ENCODE measurements at places on chromosomes 6 and 20.
A peak's percentile ranks its signal among the peaks of the same experiment; 100 is the strongest.

DNA sequence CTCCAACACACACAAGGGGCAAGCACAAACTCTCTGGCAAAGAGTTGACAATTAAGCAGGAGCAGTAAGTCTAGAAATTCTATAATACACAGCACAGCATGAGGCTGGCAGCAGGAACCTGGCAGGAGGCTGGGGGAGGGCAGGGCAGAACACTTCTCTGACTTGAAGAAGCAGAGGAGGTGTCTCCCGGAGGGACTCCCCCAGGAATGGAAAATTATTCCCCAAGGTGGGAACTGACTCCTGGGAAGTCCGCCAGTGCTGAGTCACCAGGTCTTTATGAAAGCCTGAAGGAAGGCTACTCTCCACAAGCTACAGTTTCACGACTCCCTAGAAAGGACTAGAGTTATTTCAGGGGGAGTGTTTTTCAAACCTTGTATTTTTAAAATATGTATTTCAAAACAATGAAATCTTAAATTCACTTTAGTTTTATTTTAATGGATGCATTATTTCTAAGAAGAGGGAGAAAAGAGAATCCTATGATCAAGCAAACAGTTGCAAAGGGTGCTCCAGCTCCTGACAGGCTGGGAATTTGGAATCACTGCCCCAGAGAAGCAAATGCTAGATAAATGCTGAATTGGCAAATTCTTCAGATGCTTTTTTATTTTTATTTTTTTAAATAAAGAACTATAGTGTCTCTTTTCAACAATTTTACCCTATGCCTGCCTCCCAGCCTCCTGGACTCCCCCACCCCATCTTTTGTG is 192.8 kb downstream of the LY86 start:
- DNase-seq = peak; percentile 62

DNA sequence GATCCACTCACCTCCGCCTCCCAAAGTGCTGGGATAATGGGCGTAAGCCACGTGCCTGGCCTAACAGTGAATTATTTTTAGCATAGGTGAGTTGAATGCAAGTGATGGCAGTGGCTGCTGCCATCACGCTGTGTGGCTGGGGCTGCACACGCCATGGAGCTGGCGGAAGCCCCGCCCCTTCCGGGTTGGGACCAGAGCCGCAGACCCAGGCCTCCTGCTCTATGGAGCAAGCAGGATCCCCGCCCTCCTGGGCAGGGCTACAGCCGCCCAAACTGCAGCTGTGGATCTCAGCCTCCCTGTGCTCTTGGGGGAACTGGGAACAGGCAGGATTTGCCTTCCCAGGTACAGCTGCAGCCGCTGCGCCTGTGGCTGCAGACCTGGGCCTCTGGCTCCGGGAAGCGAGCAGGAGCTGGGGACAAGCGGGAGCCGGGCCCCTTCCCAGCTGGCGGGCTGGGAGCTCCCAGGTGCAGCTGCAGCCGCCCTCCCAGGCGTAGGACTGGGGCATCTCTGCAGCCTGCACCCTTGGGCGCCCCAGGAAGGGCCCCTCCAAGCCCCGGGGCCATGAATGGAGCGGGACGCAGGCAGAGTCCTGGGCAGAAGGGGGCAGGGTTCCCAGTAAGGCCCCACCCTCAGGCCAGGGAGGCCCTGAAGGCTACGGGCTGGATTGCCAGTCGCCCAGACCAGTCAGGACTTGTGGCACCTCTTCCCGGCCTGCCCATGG is 30.9 kb upstream of the SLA2 start:
- DNase-seq = no peak

GRCh38 chr6:19781269-19781668 is 55.9 kb upstream of the ID4 start:
- DNase-seq = no peak

DNA sequence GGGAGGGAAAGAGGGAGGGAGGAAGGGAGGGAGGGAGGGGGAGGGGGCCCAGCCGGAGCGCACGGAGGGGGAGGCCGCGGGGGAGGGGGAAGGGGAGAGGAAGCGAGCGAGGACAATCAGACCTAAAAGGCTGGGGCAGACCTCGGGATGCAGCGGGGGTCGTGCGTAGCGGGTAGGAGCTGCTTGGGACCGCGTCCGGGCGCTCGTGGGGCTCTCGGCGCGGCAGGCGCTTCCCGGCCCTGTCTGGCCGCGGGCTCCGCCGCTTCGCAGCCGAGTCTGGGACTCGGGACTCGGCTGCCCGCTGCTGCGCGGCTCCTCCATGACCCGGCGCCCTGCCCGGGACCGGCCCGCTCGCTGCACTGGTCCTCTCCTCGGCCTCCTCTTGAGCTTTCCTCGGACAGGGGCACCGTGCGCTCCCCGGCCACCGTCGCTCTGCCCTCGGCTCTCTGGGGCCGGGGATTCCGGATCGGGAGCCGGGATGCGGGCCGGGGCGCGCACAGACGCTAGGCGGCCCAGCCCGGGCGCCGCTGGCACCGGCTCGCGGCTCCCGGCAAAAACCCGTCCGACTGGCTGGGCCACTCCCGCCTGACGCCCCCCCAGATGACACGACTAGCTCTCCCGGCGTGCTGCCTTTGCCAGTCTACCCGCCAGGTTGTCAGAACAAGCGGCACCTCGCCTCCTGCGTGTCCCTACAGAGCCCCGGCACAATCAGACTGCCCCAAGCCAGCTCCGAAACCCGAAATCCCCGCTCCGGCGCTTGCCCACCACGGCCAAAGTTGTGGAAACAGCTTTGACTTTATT is 2.2 kb downstream of the TFAP2A start:
- DNase-seq = peak; percentile 59

- DNase-seq = no peak
Observed at GRCh38 chr6:45021676-45022075, 306.5 kb upstream of the RUNX2 start.

- DNase-seq = no peak
Observed at GRCh38 chr20:39089029-39089428, 126.9 kb downstream of the DHX35 start.

DNA sequence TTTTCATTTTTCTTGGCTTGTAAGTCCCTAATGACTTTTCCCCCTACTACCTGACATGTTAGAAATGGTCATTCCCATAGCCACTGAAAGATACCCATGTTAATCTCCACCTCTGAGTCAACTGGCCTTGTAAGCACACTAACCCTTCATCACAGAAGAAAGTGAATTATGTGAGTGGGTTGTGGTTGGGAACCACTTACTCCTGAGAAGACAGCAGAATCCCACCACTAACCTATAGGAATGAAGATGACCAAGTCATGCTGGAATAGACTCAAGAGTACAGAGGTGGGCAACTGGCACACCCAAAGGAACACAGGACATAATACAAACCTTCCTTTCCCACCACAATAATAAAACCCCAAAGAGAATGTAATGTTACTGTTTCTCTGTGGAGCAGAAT is 30.1 kb downstream of the RAMACL start:
- DNase-seq = no peak

GRCh38 chr6:51266604-51267003 is 447.9 kb downstream of the TFAP2B start:
- DNase-seq = no peak

DNA sequence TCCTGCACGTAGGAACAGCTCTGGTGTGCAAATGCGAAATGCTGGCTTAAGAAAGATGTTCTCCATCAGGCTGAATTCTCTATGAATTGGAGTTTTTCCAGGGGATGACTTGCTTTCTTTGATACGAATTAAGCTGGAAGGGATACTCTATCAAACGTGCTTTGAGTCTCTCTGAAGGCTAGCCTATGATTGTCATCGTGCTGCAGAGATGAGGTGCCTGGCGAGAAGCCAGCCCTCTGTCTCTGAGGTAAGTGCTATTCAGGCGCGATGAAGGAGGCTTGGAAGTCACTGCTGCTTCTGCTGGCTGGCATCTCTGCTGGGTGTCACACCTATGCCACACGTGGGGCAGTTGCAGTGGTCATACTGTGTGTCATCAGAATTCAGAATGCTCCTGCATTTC is 223.7 kb downstream of the TAF4 start:
- no peak for DNase-seq

- DNase-seq = peak; percentile 29
Observed at GRCh38 chr6:156977527-156978291, 200.5 kb downstream of the ARID1B start.
